ENCODE measurements at places on chromosomes 3 and 15. TPM values are rescaled to one million over a fixed set of nuclear protein-coding genes. Genes with fewer than 3 reads are reported as not detected.

ZNF80 gene
- total RNA-seq = 2.4 TPM

ERICH6 gene
- not detected for total RNA-seq

CCK gene
- total RNA-seq = 12.8 TPM

TUSC7 gene
- 2.9 TPM for total RNA-seq

ACAN gene
- 42.9 TPM for total RNA-seq

P2RY13 gene
- total RNA-seq = 5.5 TPM

VGLL4 gene
- 122 TPM for total RNA-seq

ABI3BP gene
- 51.8 TPM for total RNA-seq

CCR1 gene
- total RNA-seq = 11.1 TPM

CDHR4 gene
- not detected for total RNA-seq

Measured in umbilical cord (tissue), 2 donors.